ENCODE measurements at places on chromosomes 11 and 22.

GRCh38 chr11:70424765-70425344 lies 26.5 kb downstream of the CTTN start:
- no peak for DNase-seq

DNA sequence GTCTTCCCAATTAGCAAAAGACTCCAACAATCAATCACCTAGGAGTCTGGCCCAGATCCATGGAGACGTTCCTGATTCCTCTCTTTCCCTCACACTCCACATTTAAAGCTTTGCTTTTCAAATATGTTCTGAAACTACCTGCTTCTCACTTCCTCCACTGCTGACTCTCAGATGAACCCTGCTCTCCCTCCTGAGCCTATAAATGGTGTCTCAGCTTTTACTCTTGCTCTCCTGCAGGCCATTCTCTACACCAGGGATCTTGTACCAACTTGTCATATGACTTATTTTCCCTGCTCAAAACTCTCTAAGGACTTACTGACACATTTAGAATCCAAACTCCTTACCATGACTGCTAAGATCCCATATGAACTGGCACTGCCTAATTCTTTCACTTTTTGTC lies 138.4 kb upstream of the DDI1 start:
- no peak for DNase-seq

- DNase-seq: no peak
Measured at GRCh38 chr11:102523189-102523570, 7.4 kb downstream of the MMP7 start.

DNA sequence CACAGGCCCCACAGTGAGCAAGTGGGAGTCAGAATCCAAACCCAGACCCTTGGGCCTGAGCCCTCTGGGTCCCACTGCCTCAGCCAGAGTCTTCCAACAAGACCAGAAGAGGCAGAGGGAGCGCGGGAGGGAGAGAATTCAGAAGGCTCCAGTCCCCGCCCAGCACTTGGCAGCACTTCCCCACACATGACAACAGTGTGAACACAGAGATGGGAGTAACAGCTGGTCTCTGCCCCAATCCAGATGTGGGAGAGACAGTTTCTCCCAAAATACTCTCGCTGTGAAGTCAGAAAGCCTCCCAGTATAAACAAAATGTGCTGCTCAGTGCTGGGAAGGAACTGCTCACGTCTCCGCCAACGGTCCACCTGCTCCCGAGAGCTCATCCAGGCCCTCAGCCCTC lies 219.9 kb downstream of the MN1 start:
- no peak for DNase-seq

DNA sequence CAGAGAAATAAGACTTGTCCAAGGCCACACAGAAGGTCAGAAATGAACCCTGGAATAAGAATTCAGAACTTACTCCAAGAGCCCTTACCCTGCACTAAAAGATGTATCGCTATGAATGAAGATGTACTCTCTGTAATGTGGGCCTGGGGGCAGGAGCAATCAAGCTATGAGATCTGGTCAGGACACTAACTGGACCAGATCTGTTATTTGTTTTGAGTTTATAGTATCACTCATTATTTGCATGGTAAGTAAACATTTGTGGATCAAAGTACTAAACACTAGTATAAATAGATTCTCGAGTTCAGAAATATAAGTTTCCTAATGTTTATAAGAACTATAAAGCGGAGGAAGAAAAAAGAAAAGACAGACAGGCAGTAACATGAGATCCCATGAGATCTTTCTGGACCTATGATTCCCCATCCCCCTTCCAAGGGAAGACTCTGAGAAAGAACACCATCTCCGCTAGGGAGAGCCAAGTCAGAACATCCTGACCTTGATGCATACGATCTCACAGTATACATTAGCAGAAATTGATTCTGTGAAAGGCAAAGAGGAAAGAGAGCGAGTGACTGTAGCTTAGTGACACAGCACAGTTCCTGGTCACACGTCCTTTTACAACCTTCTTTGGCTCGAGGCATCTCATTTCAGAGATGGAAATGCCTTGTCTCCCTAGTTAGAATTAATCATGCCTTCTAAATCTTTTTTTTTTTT lies 71.2 kb downstream of the USP35 start:
- no peak for DNase-seq

DNA sequence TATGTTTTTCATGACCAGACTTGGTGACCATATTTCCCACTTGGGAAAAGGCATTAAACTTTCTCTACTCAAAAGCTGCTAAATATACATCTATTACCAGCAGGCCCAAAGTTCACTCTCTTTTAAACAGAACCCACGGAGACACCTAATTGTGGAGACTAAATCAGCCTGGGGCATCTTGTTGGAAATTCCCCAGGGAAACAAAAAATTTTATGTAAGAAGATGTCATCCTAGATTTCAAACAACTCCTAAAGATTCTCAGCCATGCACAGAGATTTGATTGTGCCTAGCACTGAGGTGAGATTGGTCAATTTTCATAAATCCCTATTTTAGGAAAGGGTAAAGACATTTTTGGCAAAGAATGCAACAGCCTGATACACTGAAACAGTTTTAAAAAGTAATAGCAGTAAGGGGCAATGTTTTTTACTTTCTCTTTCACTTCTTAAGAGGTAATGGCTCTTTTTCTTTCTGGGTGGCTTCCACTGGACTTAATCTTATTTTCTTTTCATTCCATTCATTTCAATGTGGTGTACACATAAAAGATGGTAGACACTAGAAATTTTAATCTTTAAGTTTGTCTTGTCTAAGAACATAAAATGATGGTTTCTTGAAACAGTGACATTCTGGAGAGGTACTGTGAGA lies 9.6 kb downstream of the OR52N2 start:
- DNase-seq: no peak

- no peak for DNase-seq
Measured at GRCh38 chr11:109184376-109184775, 237.6 kb upstream of the C11orf87 start.

DNA sequence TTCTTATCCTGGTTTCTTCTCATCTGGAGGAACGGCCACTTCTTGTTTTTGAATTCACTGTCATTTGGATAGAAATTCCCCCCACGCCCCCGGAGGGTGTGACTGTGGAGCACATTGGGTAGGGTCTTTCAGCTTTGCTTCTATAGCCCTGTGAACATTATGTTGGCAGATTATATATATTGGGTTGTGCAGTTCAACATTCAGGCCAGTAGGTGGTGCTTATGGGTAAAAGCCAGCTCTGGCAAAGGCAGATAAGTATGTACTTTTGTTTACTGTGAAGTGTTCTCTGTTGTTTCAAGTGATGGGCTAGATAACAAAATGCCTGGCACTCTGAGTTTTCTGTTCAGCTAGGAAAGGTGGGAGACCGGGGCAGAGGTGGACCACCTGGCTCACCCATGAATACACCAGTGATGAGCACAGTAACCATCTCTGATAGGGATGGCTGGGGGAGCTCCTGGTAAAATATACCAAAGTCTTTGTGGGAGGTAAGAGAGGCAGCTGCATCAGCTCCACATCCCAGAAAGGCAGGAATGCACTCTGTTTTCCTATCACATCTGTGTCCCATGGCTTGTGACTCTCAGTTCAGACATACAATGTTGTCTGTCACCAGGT lies 1348.2 kb upstream of the RAG2 start:
- DNase-seq: peak; percentile 0

GRCh38 chr22:42364604-42365110 lies 67.5 kb downstream of the NFAM1 start:
- no peak for DNase-seq

DNA sequence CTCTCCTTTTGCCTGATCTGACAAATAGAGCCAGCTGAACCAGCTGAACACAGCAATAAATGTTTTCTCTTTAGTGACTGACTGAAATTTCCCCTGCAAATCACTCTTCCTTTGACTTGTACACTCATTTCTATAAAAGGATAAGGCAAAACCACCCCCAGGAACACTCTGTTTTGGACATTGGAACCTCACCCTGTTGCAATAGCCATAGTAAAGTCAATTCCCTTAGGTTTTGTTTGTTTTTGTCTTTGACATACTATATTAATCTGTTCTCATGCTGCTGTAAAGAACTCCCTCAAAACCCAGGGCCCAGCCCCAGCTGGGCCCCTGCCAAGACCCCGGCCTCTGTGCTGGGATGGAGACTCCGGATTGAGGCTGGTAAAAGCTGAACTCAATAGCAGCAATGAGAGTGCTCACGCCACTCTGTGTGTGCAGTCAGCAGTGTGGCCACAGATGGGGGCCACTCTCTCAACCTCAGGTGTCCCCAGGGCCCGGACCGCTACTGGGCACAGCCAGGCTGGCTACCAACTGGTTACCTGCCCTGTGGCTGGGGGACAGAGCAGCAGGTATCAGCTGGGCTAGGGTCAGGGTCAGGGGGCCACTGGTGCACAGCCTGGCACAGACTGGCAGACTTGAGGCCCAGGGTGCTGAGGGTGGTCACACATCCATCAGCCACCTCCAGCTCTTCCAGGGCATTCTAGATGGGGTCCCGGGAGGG lies 597.4 kb downstream of the LUZP2 start:
- no peak for DNase-seq

DNA sequence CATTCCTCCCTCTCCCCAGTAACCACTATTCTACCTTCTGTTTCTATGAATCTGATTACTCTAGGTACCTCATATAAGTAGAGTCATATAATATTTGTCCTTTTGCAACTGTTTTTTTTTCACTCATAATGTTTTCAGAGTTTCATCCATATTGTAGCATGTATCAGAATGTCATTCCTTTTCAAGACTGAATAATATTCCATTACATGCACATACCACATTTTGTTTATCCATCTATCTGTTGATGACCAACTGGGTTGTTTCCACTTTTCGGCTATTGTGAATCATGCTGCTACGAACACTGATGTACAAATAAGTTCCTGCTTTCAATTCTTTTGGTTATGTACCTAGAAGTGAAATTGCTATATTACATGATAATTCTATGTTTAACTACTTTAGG lies 40.7 kb downstream of the MRE11 start:
- no peak for DNase-seq

DNA sequence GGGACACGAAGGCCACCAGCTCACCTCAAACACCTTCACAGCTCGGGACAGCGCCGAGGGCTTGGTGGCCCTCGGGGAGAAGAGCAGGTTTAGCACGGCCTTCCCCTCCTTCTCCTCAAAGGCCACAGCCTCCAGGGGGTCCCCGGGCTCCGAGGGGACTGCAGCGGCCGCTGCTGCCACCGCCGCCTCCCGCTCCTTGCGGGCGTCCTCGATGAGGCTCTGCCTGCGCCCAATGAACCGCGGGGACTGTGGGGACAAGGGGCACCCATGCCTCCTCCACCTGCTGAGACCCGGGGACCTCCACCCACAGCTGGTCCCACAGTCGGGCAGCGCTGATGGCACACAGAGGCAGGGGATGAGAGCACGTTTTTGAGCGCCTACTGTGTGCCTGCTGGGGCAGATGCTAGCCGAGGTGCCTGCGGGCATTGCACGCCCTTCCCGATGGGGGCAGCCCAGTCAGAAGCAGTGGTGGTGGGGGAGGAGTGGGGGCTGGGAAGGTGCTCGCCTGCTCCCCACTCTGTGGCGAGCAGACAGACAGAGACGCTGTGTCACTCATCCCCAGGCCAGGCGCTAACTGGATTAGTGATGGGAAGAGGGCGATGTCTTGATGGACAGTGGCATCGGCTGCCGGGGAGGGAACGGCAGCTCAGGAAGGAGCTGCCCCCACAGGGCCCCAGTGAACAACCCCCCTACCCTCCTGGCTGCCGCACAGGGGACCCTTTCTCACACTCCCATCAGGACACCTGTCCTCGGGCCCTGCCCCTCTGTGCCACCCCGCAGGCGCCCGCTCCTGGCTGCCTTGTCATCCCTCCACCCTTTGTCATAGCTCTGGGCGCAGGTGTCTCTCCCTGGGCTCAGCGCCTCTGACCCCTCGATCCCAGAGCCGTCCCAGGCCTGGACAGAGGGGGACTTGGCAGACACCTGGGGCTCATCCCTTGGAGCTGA lies 1.7 kb downstream of the TH start:
- DNase-seq: no peak

GRCh38 chr11:6778518-6778917 lies 4.3 kb upstream of the OR2AG1 start:
- no peak for DNase-seq

DNA sequence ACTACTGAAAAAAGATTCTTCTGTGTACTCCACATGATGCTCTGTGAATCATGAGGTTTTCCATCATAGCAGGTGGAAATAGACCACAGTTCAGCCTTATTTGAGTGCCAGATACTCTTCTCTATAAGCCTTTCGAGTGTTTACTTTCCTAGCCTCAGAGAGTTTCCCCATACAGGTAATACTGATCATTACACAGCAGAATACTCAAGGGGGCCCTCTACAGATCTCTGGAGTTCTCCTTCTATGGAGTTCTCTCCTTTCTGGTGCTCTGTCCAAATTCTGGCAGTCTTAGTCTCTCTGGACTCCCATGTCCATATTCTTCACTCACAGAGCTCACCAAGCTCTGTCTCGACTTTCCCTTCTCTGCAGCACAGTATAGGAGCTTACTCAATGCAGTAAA lies 175.7 kb upstream of the CARD18 start:
- DNase-seq: no peak

DNA sequence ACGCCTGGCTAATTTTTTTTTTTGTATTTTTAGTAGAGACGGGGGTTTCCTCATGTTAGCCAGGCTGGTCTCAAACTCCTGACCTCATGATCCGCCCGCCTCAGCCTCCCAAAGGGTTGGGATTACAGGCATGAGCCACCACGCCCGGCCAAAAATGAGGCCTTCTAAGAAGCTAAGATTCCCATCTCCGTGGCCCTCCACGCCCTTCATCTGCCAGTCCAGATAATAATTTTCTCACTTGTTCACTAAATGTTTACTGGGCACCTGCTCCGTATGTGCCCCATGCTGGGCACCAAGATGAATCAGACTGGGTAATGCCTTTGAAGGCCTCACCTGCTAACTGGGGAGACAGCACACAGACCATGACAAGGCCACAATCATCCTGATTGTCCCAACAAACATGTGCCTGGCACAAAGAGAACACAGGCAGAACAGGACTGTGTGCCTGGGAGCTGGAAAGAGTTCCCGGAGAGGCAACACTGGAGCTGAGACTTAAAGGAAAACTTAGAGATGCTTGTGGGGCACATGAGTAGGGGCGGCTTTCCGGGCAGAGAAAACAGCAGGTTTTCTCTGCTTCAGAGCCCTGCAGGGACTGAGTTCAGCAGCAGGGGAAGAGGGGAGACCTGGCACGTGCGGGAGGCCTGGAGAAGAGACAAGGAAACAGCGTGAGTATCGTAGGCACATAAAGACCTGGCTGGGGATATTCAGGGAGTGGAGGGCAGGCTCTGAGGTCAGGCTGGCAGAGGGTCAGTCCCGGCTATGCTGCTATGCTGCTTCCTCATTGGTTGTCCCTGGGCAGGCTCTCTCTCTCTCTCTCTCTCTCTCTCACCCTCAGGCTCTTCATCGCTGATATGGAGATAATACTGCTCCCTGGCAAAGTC lies 2.4 kb downstream of the KIAA0930 start:
- DNase-seq: no peak

DNA sequence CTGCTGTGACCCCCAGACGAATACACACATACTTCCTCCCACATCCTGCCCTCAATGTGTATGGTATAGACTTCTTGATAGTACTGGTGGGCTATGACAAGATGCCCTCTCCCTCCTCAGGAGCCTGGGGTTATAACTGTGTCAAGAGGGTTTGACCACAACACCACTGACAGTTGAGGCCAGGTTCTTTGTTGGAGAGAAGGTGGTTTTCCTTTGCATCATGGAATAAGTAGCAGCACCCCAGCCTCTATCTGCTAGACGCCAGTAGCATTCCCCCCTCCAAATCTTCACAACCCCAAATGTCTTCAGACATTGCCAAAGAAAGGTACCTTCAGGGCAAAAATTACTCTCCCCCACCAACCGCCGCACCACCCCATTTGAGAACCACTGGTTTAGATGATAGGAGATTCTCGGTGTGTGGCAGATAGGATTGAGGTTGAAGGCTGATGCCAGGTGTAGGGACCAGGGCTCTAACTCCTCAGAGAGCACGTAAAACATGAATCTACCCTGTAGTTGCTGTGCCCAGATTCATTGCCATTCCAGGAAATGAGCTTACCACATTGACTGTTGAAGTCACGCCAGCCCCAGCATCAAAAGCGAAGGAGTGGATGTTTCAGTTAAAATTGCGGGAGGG lies 5.5 kb upstream of the MYO18B start:
- no peak for DNase-seq

Data from pulmonary artery endothelial cell (primary cell).